T-helper 22 cell (primary cell): ENCODE measurements at places on chromosomes 4 and X.

DNA sequence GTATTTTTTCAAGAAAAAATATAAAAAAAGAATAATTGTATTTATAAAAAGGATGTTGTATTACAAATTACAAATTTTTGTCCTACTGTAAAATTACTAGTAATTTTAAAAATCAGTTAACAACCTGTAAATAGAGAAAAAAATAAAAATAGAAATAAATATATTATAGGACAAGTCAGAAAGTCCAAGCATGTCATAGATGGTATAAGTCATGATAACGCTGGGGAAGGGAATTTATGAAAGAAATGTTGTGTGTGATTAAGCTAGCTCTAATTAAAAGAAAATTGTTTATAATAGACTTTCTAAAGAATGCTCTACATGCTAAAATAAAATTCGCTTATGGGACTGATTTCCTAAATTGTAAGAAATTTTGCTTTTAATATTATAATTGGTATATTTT lies 2329.9 kb downstream of the ARAP2 start:
- DNase-seq = no peak

DNA sequence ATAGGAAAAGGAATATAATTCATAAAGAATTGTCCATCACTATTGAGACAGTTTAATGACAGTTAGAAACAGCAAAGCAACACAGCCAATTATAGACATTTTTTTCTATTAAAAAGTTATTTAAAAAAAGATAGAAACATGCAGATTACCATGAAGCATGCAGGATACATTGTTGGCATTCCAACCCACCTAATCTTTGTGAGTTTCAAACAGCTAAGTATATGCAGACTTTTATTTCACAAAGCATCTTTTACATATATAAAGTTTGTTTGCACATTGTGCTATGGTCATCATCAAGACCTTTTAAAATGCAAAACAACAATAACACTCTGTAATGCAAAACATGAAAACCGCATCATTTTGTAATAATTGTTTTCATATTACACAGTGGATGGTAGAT lies 125.9 kb upstream of the ETNPPL start:
- no peak for DNase-seq

DNA sequence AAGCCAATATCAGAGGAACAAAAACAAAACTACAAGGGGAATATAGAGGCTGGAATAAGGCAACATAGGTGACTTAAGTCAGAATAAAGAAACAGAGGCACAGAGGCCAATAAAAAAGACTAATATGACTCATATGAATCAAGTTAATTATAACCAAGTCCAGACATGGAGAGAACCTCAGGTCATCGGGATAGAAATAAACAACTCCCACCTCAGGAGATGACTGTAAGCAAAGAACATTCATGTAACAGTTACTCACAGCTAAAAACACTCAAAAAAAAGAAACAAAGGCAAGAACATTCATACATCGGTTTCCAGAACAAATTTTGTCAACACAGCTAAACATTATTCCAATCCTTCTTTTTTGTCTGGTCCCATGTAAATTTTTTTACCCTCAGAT lies 60.3 kb upstream of the RXFP1 start:
- DNase-seq = no peak

- DNase-seq = no peak
Observed at GRCh38 chr4:6582889-6583490, 8.0 kb downstream of the MAN2B2 start.

GRCh38 chr4:77437079-77437478 lies 168.5 kb upstream of the CXCL13 start:
- DNase-seq = no peak

DNA sequence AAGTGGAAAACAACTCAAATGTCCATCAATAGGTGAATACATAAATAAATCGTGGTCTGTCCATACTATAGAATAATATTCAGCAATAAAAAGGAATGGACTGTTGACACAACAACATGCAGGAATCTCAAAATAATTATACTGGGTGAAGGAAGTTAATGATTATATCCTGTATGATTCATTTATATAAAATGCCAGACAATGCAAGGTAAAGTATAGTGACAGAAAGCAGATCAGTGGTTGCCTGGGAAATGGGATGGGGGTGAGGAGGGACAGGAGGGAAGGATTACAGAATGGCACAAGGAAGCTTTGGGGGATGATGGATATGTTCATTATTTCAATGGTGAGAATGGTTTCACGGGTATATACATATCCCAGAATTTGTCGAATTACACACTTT lies 12.3 kb downstream of the PYURF start:
- no peak for DNase-seq

- peak; percentile 41 for DNase-seq
Observed at GRCh38 chrX:154372612-154373022, 1.8 kb downstream of the FLNA start.
